H1 (cell line): ENCODE measurements at places on chromosomes 1 and 21.

DNA sequence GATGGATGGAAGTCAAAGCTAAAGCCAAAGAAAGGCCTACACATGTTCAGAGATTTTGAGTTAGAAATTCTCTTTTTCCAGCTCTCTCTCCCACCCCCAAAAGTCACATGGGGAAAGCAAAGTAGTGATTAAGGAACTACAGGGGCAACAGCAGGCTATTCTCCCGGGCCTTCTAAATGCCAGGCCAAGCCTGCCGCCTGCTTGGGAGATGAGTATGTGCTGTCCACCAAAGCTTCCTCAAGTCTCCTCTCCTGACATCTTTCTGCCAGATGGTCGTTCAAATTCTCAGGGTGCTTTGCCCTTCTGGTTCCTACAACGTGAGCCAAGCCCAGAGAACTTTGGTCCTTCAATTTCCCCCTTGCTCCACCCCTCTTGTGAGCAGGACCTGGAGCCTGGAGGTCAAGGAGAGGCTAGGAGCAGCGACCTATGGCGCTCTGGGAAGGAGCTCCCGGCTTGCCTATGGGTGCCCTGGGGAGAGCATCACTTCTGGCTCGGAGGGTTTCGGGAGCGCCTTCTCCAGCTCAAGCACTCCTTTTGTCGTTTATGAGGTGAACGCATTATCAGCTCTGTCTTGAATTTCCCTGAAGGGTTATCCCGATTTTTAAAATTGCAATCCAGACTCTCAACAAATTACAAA is 4.4 kb upstream of the PRRX1 start:
- no peak for DNase-seq

DNA sequence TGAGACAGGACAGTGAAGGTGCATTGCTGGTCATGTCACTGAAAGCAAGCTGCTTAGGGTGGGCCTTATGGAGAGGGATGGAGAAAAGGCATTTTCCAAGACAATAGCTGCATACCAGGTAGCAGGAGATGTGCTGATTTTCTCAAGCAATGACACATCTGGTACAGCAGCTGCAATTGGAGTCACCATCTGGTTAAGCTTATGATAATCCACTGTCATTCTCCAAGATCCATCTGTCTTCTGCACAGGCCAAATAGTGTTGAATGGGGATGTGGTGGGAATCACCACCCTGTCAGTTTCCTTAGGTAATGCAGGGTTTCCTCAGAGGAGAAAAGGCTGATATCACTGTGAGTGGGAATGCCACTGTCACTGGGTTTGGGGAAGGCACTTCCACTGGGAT is 54.6 kb downstream of the ADSS2 start:
- DNase-seq = no peak

DNA sequence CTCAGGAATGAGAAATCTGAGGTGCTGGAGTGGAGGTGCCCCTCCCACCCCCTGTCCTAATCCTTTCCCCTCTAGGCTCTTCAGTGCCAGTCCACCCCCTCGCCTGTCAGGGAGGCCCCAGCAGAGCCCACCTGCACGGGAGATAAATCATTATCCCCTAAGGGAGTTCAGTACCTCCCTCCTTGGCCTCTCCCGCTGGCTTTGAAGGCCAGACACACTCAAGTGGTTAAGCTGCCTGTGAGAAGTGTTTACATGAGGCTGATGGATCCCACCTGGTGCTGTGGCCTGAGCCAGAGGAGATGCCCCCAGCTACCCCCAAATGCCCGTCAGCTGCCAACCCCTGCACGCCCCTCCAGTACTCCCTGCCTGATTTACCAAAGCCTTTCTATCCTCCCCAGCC is 3.7 kb downstream of the RSPO1 start:
- no peak for DNase-seq

DNA sequence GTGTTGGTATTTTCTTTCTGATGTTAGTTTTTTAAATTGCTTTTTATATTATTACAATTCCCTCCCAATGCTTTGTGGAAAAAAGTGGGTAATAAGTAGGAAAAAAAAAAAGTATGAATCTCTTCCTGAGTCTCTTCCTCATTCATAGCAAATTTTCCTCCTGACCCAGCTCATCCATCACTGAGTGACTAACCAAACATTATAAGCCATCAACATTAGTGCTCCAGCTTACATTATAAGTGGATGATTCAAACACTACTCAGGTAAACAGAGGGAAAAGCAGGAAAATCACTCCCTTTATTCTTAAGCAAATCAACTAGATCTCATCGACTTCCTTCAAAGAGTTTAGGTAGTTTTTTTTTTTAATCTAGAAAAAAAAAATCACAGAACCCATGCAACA is 15.4 kb upstream of the SAMD13 start:
- no peak for DNase-seq

GRCh38 chr21:38420140-38420539 is 78.1 kb downstream of the ERG start:
- DNase-seq = no peak

GRCh38 chr1:82586473-82586872 is 785.7 kb downstream of the ADGRL2 start:
- no peak for DNase-seq

DNA sequence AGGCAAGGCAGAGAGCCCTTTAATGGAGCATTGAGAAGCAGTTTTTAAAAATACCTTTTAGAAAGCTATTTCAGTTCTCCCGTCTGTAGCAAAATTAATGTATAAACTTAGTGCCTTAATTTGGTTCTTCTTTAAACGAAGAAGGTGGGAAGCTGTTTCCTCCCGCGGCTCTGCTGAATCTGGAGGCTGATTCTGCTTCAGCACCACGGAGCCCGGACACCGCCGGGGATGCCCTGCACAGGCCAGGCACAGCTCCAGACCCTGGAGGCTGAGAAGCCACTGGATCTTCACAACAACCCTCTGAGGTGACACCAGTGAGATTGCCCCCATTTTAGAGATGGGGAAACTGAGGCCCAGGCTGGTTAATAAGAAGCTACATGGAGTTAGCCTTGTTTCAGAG is 175.8 kb upstream of the VAMP3 start:
- no peak for DNase-seq

DNA sequence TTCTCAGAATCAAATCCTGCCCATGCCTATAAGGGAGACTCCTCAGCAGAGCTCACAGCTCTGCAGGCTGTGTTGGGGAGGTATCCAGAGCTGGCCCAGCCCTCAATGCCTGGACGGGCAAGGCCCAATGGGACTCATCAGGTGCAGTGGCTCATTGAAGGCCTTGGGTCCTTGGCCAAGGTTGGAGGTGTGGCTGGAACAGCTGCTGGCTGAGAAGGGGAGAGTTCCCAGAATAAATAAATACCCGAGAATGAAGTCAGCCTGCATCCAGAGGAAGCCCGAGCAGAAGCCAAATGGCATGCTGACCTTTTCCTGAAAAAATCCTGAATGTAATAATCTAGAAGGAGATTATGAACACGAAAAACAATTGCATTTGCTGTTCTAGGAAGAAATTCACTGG is 25.2 kb upstream of the IKBKE start:
- no peak for DNase-seq

DNA sequence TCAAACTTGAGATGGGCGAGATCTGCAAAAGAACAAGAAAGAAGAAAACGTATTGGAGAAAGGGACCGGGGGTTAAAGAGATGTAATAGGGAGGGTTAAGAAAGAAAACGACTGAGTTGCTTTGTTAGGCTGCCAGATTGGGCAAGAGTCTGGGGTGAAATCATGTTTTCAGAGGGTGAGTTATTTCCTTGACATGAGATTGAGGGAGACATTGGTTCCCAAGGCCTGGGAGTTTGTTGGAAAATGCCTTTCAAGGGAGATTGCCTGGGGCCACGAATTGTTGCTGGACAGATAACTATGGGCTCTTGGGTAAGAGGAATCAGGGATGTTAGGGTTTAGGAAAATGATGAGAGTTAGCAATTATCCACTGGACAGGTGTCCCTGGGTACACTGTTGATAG is 776 bp upstream of the CADM3 start:
- DNase-seq = no peak

GRCh38 chr1:218604217-218604616 is 259.1 kb downstream of the TGFB2 start:
- no peak for DNase-seq

GRCh38 chr1:170252851-170253579 is 107.3 kb downstream of the NTMT2 start:
- no peak for DNase-seq

DNA sequence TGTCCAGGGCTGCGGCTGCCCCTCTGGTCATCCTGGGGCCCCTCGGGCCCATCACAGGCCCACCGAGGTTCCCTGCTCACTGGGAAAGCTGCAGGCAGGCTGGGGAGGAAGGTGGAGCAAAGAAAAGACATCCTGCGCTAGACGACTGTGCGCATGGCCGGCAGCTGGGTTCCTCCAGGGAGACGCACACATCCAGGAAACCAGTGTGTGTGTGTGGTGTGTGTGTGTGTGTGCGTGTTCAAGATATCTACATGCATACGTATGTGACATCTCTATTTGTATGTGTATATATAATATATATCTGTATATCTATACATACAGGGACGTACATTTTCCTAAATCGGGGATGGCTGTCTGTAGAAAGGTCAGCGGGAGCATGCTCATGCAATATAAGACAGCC is 63.7 kb downstream of the ACOT7 start:
- no peak for DNase-seq

GRCh38 chr1:55081905-55082296 is 42.6 kb downstream of the PCSK9 start:
- no peak for DNase-seq
